Hepatocyte (in vitro differentiated cells): ENCODE measurements at places on chromosomes 16 and 17.
A peak's percentile ranks its signal among the peaks of the same experiment; 100 is the strongest.

GRCh38 chr17:66850692-66851091 is 15.8 kb downstream of the CACNG5 start:
- DNase-seq: no peak

GRCh38 chr17:78819806-78820792 is 20.5 kb downstream of the USP36 start:
- DNase-seq: no peak

DNA sequence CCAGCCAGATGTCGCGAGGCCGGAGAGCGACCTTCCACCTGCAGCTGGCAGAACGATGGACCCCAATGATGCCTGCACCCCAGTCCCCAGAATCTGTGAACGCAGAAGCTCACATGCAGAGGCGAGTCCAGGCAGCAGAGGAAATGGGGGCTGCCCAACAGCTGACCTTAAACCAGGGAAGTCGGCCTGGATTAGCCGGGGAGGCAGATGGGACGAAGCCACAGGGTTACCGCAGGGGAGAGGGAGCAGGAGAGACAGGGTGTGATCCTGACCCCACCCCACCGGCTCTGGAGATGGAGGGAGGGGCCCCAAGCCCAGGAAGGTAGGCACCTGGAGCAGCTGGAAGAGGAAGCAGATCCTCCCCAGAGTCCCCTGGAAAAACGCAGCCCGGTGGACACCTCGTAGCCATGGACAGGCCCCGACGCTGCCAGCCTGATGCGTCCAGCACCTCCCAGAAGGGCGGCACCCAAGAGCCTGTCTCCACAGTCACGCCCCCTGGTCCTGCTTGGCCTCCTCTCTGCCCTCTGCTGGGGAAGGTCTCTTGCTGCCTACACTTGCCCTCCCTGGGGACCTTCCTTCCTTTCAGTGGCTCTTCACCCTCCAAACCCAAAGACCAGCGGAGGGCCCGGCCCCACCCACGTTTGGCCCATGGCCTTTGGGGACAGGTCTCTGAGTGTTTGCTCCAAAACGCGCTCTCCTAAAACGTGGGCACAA is 37.3 kb downstream of the PIEZO1 start:
- no peak for DNase-seq

DNA sequence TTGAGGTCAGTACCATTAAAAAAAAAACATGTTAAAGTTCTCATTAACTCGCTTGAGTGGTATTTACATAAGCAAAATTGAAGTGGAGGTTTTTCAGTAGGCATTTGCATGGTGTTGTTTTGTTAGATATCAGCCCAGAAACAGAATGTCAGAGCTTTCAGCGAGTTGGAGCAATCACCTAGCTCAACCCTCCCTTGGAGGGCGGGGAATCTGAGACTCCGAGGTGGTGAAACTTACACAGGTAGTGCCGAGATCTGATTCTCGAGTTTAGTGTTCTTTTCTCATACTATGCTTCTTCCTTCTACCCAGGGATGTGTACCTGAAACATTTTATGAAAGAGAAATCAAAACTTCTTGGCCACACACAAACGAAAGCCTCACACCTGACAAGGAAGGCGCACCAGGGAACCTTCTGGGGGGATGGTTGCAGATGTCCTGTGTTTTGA is 6.6 kb downstream of the SEC14L1 start:
- peak; percentile 43 for DNase-seq

GRCh38 chr17:77502626-77503292 is 362.0 kb downstream of the SEC14L1 start:
- peak; percentile 2 for DNase-seq

GRCh38 chr16:49504023-49504364 is 130.4 kb downstream of the C16orf78 start:
- DNase-seq: no peak

DNA sequence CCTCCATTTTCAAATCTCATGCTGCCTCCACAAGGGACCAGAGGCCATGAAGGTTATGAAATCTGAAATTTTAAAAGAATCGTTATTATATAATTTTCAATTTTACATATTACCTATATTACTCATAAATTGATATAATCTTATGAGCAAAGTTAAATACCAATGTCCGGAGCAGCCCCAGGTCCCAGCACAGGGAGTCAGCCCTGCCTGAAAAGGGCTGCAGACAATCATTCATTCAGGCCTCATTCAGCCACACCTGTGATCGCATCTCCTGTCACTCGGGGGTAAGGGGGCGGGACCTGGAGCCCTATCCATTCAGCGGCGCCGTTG is 172.5 kb downstream of the AHSP start:
- DNase-seq: no peak

DNA sequence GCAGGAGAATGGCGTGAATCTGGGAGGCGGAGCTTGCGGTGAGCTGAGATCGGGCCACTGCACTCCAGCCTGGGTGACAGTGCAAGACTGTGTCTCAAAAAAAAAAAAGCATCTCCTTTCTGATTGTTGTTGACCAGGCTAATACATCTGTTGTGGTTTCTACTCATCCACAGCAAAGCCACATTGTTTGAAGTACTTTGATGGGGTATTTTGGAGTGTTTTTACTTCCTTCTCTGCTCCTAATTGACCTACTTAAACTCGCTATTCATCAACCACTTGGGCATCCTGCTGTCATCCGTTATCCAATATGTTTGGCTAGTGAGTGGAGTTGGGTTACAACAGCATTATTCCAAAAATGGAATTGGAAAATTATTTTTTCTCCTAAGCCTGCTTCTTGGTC is 3.5 kb upstream of the CDC27 start:
- no peak for DNase-seq

- DNase-seq: no peak
These were observed 314.4 kb downstream of the PMP22 start for GRCh38 chr17:14950686-14951085.

- no peak for DNase-seq
These were observed 106.8 kb downstream of the METRNL start for GRCh38 chr17:83186226-83186625.

- DNase-seq: no peak
These were observed 563 bp upstream of the NLGN2 start for GRCh38 chr17:7407082-7407481.
